ENCODE measurements at places on chromosomes 11 and 22.

DNA sequence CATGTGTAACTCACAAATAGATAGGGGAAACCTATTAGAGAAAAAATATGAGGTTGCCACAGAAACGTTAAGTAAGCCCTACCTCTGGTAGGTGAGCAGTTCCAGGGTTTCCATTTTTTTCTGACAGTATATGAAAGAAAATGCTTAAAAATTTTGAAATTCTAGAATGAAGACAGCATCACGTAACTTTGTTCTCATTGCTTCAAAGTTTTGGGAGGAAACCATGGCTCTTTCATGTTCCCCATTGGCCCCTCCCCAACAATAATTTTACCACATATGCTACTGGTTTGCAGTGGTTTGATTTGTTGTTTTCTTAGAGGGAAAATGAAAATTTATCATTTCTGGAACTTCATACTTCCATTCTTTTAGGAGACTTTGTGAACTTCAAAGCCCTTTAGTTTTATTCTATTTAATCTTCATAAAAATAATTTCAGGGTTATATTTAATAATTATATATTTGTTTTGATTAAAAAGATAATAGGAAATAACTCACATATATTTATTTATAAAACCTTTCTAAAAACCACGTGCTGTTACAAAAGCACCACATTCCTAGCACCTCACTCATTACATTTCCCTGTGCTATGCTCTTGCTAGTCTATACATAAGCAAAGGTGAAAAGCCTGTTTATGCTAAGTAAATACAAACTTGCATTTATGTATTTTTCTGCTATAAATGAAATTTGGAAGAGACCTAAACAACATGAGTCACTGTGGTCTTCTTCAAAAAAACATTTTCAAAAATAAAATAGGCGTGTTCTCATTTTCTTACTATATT, 113.4 kb downstream of the CASP12 start:
- DNase-seq: no peak

GRCh38 chr11:15471048-15471894, 356.5 kb downstream of the INSC start:
- DNase-seq: no peak

DNA sequence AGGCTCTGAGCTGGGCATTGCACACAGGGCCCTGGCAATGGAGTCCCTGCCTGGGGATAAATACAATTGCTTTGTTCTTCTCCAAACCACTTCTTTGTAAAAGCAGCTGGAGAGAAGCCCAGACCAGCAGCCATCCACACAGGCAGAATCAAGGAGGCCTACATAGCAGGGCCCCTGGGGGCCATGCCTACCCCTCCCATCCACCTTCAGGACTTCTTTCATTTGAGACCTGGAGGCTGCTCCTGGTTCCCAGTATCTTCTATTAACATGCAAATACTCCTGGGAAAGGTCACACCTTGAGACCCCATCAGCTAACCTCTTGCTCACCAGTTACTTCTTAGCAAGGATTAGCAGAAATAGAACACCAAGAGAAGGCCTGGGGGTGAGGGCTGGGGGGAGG, 511.1 kb downstream of the SOX6 start:
- DNase-seq: no peak

GRCh38 chr11:59555601-59556114, 44.3 kb downstream of the OR4D9 start:
- DNase-seq: no peak

GRCh38 chr11:69638941-69639681, 1.8 kb upstream of the CCND1 start:
- no peak for DNase-seq

DNA sequence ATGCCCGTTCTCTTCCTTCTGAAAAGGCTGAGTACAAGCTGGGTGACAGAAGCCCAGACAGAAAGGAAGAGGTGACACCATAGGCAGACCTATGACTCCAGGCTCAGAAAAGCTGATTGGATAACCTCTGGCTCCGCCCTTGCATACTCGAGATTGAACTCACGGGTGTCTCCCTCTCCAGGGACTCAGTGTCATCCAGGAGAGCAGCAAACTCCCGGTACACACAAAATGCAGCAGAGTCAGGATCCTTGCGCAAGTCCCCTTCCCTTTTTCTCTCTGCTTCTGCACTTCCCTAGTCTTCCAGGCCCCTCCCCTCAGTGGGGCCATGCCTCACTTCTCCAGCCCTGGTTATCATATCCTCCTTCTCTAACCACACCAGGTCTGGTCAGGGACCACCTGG, 9.8 kb downstream of the SCN4B start:
- DNase-seq: no peak

GRCh38 chr22:19773470-19774040, 13.0 kb downstream of the TBX1 start:
- no peak for DNase-seq

- DNase-seq: no peak
Observed at GRCh38 chr11:128626913-128627665, 39.7 kb upstream of the ETS1 start.

GRCh38 chr11:85844439-85845123, 10.6 kb upstream of the CCDC83 start:
- no peak for DNase-seq

GRCh38 chr11:127859941-127860354, 727.4 kb downstream of the ETS1 start:
- DNase-seq: no peak

DNA sequence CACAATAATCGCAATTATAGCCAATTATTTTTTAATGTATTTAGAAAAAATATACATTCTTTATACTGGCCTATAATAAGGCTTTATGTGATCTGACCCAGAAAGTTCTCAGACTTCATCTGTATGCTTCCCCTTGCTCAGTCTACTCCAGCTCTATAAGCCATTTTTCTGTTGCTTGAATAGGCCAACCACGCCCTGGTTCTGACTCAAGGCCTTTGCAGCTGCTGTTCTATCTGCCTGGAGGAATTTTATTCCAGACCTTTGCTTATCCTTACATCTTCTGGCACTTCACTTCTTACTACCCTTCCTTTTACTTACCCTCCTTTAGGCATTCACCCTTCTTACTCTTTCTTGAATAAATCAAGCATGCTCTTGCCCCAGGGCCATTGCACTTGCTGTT, 54.9 kb upstream of the PDE3B start:
- no peak for DNase-seq

GRCh38 chr11:124278261-124278660, 22.1 kb downstream of the OR8G5 start:
- no peak for DNase-seq

- DNase-seq: no peak
Observed at GRCh38 chr11:79076526-79077115, 364.2 kb downstream of the TENM4 start.

GRCh38 chr11:100152766-100153165, 534.3 kb upstream of the ARHGAP42 start:
- DNase-seq: no peak

GRCh38 chr22:39230261-39231196, 14.3 kb downstream of the PDGFB start:
- DNase-seq: no peak

DNA sequence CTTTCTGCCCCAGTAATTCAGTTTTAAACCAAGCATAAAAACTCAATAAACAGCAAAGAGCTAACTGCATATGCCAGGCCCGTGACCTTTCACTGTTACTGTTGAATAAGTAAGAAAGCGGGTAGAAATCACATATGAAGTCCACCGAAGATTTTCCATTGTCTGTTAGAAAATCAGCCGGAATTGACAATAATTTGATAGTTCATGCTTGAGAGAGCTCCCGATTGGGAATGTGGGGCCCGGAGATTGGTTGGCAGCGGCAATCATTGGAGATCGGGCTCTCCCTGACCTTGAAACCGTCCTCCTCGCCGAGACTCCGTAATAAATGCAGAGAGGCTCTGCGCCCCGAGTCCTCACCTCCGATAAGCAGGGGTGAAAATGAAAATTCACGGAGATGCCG, 709.6 kb downstream of the BRD1 start:
- DNase-seq: no peak

GRCh38 chr11:35357923-35358322, 61.4 kb downstream of the SLC1A2 start:
- no peak for DNase-seq

DNA sequence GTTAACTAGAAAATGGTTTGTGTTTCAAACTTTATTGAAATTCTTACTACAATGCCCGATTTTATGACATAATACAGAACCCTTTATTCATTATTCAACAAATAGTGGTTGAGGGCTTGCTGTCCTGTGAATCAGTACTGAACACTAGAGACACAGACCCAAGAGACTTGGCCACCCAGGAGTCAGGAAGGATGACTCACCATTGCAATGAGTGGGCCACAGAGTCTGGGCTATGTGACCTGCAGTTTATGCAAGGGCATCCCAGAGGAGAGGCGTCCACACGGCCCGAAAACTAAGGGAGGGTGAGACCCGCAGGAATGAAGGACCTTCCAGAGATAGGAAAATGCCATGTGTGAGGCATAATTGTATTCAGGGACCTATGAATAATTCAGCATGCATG, 143.8 kb upstream of the DDI1 start:
- DNase-seq: no peak

DNA sequence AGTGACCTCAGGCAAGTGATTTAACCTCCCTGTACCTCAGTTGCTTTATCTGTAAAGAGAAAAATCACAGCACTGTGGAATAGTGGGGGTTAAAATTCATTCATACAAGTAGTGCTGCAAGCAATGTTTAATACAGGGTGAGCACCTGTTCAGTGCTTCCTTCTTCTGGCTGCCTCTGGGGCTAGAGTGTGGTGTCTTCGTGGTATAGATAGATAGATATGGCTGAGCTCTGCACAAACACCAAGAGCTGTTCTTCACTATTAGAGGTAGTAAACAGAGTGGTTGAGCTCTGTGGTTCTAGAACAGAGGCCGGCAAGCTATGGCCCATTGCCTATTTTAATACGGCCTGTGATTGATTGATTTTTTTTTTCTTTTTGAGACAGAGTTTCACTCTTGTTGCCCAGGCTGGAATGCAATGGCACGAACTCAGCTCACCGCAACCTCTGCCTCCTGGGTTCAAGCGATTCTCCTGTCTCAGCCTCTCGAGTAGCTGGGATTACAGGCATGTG, 32.9 kb downstream of the LIMK2 start:
- no peak for DNase-seq

- DNase-seq: no peak
Observed at GRCh38 chr11:73321604-73322381, 13.7 kb downstream of the ARHGEF17 start.

GRCh38 chr11:100883830-100884229, 196.7 kb downstream of the ARHGAP42 start:
- no peak for DNase-seq

DNA sequence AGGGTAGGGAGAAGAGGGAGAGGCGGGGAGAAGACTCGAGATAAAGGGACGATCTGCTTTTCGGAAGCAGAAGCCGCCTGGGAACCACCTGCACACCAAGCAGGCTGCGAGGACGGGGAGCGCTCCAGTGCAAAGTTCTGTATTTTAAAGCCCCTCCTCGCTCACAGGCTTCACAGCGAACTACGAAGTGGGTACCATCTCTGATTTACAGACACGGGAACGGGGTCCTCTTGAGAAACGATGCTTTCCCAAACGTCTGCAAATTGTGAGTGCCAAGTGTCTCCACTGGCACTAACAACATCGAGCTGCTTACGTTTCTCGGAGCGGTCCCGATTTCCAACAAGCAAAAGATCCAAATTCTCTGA, 700 bp upstream of the STX3 start:
- no peak for DNase-seq

DNA sequence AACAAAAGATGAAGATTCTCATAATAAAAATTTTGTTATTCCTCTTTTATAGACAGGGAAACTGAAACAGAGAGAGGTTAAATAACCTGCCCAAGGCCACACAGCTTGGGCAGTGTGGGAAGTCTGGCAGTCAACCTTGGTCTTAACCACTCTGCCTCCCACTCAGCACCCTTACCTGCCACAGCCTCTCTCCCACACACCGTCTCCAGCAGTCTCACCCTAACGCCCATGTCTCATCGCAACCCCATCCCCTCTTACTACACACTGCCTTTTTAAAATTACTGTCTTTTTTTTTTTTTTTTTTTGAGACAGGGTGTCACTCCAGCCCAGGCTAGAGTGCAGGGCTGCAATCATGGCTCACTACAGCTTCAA, 25.0 kb downstream of the ARRB1 start:
- DNase-seq: no peak

DNA sequence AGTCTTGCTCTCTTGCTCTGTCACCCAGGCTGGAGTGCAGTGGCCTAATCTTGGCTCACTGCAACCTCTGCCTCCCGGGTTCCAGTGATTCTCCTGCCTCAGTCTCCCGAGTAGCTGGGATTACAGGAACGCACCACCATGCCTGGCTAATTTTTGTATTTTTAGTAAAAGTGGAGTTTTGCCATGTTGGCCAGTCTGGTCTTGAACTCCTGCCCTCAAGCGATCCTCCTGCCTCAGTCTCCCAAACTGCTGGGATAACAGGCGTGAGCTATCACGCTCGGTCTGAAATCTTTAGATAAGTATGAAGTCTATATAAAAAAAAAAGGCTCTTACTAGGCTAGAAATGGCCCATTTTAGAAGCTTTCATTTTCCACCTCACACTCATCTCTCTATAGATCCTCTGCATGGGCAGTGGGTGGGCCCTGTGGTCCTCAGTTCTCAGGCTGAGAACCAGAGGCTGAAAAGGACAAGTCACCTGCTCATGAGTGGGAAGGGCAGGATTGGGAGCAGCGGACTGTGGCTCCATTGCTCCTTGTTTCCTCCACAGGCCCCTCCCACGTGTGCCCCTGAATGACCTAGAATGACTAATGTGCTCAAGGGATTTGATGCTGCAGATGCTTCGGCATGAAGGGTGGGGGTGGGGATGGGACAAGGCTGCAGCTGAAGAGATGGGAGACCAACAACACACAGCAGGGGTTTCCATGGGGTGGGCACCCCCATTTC, 19.8 kb upstream of the PRAME start:
- DNase-seq: no peak

DNA sequence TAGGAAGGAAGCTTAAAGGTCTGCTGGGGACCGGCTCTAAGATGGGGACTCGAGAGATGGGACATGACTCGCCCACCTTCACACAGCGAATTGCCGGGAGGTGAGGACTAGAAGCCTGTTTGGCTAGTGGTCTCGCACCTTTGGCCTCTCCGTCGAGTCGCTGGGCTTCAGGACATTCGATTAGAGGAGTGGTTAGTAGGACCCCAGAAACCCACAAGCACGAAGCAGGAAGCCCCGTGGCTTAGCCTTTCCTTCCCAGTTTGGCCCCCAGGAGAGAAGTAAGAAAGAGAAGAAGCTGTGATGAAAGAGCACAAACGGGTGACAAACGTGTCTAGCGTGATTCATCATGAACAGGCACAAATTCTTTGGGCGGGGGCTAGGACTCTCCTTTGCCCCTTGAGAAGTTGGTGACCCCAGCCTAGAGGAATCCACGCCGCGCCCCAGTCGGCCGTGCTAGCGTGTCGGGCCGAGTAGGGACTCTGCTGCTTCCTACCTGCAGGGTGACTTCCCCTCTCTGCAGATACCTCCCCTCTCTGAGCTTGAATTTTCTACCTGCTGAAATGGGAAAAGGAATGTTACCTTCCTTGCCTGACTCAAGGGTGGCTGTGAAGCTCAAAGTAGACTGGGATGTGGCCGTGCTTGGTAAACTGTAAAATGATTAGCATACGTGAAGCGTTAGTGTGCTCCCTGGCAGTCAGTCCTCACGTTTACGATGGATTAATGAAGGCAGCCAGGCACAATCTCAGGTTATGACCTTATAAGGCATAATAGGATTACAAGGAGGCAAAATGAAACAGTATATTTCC, 1.1 kb upstream of the ADM start:
- no peak for DNase-seq

- no peak for DNase-seq
Observed at GRCh38 chr11:133990501-133990900, 33.7 kb upstream of the IGSF9B start.

- no peak for DNase-seq
Observed at GRCh38 chr11:31968461-31969358, 122.2 kb upstream of the RCN1 start.
